ENCODE measurements at places on chromosomes 12 and 14.

DNA sequence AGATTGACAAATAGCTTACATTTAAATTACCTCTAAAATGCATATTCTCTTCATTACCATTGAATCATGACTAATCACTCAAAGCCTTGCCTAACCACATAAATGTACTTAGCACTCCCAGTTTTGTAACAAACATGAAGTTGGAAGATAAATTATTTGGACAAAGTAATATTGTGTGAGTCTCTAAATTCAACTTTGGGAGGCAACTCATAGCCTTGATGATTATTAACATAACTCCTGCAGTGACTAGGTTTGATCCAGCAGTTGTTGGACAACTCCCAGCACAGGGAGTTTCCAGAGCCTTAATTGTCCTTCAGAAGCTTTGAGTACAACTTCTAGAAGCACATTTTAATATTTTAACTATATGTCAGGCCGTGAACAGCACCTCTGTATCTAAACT, 153.4 kb upstream of the PDZRN4 start:
- DNase-seq, result no peak

DNA sequence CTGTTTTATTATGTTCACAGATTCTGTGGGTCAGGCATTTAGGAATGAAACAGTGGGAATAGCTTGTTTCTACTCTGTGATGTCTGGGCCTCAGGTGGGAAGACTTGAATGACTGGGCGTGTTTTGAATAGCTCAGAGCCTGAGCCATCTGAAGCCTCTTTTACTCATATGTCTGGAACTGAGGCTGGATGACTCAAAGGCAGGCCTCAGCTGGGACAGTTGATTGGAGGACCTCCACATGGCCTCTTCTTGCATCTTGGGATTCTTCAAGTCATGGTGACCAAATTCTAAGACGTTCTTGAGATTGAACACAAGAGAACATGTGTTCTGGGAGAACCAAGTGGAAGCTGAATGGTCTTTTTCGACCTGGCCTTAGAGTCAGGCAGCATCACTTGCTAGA, 45.8 kb upstream of the TBX3 start:
- DNase-seq, result no peak

GRCh38 chr12:6916426-6917200, 2.2 kb downstream of the ENO2 start:
- no peak for DNase-seq

- DNase-seq, result peak; percentile 70
Measured at GRCh38 chr12:62435303-62436163, 31.1 kb upstream of the MON2 start.

DNA sequence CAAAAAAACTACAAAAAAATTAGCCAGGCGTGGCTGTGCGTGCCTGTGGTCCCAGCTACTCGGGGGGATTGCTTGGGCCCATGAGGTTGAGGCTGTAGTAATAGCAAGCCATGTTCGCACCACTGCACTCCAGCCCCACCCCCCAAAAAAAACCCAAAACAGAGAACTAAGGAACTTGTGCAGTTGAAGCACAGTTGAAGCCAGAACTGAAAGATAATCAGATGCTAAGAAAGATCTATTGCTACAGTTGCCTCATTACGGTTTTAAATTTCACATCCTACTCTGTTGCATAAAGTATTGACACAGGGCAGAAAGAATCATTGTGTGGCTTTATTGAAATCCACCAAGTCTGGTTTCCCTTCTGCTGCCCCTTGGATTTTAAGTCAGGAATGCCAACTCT, 3.8 kb downstream of the CS start:
- no peak for DNase-seq

DNA sequence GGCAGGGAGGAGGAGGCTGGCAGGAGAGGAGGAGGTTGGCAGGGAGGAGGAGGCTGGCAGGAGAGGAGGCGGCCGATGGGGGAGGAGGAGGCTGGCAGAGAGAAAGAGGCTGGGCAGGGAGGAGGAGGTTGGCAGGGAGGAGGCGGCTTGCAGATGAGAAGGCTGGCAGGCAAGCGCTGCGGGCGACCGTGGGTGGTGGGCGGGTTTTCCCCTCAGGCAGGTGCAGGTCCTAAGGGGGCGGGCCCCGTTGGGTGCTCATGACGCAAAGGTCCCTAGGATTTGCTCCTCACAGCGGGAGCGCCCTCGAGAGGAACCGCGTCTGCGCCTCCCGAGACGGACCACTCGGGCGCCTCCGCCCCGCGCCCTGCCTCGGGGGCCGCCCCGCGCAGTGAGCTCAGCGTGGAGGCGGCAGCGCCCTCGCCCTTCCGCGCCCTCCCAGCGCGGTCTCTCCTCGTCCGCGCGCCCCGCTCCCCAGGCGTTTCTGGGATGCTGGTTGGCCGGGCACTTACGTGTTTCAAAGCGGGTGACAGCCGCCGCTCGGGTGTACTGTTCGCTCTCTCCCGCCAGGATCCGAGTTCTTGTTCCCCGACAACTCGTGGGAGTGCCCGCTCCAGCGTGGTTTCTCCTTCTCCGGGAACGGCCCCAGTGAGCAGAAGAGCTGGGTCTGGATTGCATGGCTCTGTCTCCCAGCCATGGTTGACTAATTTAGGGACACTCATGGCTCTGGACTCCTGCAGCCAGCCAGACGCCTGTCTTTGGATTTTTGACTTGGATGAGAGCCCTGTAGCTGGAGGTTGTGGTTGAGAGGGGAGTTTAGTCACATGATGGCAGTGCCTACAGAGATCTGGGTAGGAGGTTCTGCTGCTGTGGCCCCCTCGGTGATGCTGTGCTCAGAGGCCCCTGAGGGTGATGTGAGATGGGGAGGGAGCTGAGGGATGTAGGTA, 64.1 kb upstream of the PPP4R3A start:
- DNase-seq, result peak; percentile 53

- DNase-seq, result no peak
Measured at GRCh38 chr14:77372304-77372841, 4.5 kb downstream of the TMED8 start.

GRCh38 chr12:107967170-107967569, 161.9 kb upstream of the WSCD2 start:
- no peak for DNase-seq

- peak; percentile 64 for DNase-seq
Measured at GRCh38 chr14:22973217-22974032, 8.9 kb downstream of the AJUBA start.

- DNase-seq, result no peak
Measured at GRCh38 chr12:27366621-27367020, 34.0 kb downstream of the BMAL2 start.

GRCh38 chr14:98146416-98146815, 1125.6 kb downstream of the BCL11B start:
- DNase-seq, result no peak

DNA sequence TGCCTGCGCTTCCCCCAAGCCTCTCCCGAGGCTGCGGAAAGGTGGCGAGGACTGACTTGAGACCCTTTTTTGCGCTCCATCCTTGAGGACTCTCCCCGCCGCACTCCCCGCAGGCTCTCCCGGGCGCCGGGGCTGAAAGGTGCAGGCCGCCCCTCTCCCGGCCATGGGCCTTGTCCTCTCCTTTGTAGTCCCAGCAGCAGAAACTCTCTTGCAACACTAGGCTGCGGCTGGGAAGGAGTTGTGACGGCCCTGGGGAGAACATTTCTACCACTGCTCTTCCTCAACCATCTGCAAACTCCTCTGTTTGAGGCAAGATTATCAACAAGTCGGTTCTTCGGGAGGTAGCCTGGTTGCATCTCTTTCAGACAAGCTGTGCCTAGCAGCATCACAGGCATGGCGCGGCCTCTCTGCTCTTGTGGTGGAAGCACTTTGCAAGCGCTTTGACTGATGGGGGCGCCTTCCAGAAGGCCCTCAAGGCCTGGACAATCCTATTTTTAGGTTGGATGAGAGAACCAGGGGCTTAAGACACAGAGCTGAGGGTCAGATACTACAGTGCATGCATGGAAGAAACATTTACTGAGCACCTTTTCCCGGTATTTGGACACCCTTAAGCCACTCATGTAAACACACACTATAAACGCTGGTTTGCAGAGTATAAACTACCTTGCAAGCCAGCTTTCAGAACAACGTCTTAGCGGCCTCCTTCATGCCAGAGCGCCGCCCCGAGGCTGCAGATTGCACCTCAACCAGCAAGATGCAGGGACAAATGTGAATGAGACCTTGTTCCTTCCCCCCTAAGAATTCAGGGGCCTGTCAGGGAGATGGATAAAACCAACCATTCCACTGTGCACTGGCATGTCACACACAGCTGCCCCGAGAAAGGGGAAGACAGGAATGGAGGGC, 1.2 kb upstream of the PRIMA1 start:
- DNase-seq, result no peak

DNA sequence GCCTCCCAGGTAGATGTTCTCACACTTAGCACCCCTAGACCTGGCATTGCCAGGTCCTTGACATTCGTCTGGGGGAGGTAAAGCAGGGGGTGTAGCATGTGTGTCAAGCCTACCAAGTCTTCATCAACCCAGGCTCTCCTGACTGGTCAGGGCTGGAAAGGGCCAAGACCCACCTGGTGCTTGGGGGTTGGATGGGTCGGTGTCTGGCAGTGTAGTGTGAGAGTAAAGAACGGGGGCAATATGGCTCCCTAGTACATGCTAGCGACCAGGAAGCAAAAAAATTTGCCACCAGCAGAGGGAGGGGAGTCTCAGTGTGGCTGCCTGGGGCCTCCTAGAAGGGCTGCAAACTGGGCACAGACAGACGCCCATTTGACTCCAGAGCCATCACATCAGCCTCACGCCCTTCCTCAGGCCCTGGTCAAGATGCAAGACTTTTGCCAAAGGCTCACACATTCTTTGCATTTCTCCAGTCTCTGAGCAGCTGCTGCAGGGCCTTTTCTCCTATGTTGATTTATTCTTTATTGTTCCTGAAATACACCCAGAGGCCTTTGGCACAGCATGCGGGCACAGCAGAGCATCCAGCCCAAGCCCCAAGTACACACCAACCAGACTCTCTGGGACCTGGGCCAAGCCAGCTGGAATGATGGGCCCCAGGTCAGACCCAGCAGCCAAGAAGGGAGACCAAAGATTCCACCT, 38.3 kb upstream of the PNMA1 start:
- peak; percentile 80 for DNase-seq

- no peak for DNase-seq
Measured at GRCh38 chr12:131641315-131641714, 69.6 kb upstream of the SFSWAP start.

DNA sequence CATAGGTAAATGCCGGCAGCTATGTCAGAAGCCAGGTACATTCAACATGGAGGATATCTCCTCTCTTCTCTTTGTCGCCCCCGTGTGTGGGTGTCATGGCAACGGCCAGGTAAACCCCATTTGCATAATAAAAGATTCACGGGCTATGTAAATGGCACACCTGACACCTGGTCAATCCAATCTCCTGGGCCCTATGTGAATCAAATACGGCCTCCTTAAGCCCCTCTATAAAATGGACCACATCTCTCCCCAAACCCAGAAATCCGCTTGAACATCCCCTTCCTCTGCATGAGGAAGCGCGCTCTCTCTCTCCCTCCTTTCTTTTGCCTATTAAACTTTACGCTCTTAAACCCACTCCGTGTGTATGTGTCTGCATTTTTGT, 363.7 kb downstream of the SOX5 start:
- DNase-seq, result no peak

DNA sequence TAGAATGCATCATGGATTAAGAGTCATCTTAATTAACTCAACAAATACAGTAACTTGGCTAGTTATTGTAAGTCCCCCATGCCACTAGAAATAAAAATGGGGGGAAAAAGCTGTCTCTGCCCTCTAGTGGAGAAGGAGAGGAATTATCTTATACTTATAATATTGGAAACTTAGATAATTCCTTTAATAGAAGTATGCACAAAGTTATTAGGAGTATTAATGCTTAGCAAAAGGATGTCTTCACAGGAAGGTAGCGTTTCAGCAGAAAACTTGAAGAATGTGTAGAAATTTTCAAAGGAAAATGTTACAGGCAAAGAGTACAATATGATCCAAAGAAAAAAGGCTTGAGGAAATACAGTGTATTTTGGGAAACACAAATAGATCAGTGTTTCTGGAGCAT, 19.8 kb downstream of the OR5AU1 start:
- DNase-seq, result no peak

- DNase-seq, result no peak
Measured at GRCh38 chr14:27727251-27727770, 1039.3 kb upstream of the FOXG1 start.

GRCh38 chr12:104733717-104734175, 224.3 kb downstream of the SLC41A2 start:
- no peak for DNase-seq

DNA sequence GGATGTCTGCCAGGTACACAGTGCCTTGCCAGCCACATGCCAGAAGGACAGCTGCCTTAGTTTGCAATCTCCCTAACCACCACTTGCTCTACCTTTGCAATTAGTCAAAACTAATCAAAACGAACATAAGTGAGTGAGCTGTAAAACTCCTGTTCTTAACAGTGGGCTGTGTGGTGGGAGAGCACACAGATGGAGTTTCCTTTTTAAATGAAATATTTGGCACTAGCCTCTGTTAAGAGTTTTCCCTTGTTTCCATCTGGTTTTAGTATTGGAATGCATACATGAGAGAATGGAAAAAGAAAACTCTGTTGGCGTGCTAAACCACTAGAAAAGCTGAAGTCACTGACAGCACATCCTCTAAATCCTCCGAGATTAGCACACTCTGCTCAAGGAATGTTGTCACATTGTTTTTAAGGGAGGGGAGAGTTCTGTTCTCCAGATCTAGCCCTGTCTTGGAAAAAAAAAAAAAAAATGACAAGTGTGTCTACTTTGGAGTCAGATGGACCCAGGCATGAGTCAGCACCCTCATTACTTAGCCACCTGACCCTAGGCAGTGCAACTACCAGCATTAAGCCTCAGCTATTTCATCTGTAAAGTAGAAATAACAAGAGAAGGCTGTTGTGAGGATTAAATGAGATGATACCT, 83.9 kb downstream of the STXBP6 start:
- DNase-seq, result peak; percentile 61

GRCh38 chr14:53848854-53849253, 107.8 kb downstream of the BMP4 start:
- DNase-seq, result no peak

- DNase-seq, result peak; percentile 55
Measured at GRCh38 chr14:77098529-77099353, 683 bp downstream of the CIPC start.

GRCh38 chr12:99619389-99620158, 28.0 kb upstream of the GARIN6 start:
- no peak for DNase-seq

DNA sequence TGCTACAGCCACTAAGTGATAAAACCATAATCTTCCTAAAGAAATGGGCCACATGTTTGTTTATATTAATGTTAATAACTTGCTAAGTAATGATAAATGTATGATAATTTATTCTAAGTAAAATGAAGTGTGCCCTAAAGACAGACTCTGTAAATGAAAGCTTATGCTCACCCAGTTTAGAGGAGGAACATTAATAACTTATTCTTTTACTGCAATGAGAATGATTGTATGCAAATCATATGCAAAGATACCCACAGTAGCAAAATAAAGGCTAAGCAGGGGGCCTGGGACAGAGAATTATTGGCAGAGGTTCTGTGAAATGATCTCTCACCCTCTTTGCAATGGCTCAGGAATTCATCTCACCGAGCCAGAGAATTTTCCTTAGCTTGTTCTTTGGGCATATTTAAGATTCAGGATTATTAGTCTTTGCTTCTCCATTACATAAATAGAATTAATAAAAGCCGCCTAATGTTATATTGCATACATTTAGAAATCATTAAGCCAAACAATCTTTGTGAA, 75.9 kb downstream of the TMEM132D start:
- DNase-seq, result no peak

GRCh38 chr12:83656004-83656403, 969.3 kb downstream of the TMTC2 start:
- DNase-seq, result no peak

Data from right forelimb (tissue), 1 donor.